ENCODE measurements at places on chromosomes 7 and 10.

GRCh38 chr7:52695973-52696595 is 339.3 kb upstream of the POM121L12 start:
- no peak for DNase-seq

DNA sequence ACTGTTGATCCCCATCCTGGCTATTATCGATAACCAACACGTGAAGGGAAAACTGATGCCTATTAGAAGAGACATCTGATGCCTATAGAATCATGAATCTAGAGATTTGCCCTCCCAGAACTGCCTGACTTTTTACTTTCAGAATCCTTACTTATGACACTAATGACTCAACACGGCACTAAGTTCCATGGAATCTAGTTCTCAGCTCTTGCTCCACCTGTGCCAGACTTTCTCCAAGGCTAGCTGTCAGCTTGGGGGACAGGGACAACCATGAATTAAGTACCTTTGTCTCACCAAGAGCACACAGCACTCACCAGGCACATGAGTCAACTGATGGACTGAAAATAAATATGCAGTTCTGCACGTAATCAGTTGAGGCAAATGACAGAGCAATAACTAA is 184.2 kb downstream of the FRMD4A start:
- DNase-seq: no peak

- no peak for DNase-seq
Measured at GRCh38 chr10:103627111-103627892, 133.8 kb downstream of the NEURL1 start.

DNA sequence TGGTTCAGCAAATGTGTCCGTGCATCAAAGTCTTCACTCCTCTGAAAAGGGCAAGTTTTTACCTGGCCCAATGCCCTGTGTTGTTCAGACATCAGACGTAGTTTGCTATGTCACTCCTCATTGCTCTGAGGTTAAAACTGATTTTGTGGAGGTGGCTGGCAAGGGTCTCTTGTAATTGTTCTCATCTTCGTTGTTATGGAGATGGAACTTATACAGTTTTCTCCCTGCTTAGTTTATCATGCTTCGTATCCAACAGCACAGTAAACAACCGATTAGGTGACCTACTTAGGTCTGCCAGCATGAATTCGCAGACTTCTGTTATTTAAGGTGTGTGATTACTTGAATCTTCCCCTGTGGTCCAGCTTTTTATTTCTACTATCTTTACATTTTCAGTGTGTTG is 274.1 kb upstream of the SMIM30 start:
- no peak for DNase-seq

- no peak for DNase-seq
Measured at GRCh38 chr10:86182595-86182994, 184.0 kb downstream of the GRID1 start.

DNA sequence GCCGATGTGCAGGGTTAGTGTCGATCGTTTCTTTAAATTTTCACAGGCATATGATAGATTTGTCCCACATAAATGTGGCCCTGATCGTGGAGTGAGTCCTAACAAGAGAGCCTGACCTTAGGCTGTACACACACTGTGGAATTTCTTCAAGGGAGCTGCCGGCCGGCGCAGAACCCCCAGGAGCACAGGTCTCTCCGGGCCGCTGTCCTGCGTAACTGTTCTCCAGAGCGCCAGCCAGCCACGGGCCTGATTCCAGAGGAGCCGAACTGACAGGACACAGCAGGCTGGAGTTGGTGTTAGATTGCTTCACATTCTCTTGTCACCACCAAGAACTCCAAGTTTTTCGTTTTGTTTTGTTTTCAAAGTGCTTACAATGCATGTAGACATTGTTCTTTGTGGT is 37.3 kb downstream of the SHH start:
- DNase-seq: no peak

DNA sequence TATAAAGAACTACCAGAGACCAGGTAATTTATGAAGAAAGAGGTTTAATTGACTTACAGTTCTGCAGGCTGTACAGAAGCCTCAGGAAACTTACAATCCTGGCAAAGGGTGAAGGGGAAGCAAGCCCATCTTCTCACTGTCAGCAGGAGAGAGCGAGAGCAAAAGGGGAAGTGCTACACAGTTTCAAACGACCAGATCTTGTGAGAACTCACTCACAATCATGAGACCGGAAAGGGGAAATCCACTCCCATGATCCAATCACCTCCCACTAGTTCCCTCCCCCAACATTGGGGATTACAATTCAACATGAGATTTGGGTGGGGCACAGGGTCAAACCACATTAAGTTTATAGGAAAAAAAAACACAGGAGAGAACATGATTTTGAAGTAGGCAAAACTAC is 222.1 kb upstream of the SHH start:
- DNase-seq: no peak

DNA sequence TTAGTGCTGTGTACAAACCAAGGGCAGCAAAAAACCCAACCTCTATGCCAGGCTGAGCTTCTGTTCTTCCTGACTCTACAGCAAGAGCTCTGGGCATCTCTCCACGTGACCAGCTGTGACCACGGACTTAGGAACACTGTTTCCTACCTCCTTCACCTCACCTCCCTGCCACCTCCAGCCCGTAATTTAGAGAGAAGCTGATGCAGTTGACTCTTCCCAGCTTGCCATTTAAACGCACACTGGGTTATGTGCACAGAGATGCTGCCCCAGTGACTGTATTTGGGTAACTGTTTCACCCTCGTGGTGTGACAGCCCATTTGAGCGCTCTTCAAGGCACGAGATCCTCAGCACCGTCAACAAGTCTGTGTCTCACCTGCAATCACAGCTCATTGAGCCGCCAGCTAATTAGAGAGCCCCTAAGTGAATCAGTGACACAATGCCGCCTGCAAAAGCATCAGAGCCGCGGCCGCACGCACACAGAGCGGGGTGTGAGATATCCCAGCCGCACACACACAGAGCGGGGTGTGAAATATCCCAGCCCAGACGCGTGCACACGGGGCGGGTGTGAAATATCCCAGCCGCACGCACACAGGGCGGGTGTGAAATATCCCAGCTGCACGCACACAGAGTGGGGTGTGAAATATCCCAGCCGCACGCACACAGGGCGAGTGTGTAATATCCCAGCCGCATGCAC is 319.7 kb downstream of the PTPRN2 start:
- no peak for DNase-seq

DNA sequence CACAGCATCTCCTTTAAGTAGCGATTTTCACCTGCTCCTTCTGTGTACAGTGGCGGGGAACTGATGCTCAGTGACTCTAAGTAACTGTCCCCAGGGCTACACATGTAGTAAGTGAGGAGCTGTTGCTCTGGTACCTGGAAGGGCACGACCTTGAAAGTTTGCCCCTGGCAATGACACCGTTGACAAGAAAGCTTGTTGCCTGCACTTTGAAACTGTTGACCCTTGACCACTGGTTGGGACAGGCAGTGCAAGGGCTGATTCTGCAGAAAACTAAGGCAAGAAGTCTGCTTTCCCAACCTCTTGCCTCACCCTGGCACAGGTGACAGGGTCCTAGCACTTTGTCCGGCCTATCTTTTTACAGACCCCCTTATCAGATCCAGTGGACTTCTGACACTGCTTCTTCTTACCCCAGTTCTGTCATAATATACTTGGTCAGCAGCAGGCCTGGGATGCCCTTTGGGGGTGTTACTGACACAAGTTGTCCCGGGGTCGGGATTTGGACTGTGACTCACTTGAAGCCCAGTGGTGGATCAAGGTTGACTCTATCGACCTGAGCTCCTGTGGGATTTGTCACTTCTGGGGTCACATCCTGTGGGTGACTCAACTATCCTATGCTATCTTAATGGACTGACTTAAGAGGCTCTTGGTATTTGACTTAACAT is 5.8 kb downstream of the ACSL5 start:
- no peak for DNase-seq

GRCh38 chr10:94094540-94094939 is 100.8 kb downstream of the PLCE1 start:
- no peak for DNase-seq

DNA sequence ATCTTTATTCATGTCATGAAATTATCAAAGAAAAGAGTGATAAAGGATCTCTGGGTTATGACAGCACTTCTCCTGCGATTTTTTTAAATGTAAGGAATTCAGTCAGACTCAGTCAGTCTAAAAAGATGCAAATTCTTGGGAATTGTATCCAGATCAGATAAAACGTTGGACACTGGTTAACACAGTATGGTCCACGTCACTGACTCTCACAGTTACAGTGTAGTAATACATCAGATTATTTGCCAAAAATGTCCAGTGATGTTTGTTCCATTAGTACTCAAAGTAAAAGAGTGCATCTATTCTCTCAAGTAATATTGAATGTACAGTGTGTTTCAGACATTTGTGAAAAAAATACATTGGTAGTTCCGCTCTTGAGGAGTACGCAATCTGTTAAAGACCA is 224.5 kb downstream of the PCDH15 start:
- no peak for DNase-seq
